ENCODE measurements at places on chromosomes 5 and 9.

- no peak for DNase-seq
These were observed 17.8 kb downstream of the MRPL36 start for GRCh38 chr5:1781726-1782384.

DNA sequence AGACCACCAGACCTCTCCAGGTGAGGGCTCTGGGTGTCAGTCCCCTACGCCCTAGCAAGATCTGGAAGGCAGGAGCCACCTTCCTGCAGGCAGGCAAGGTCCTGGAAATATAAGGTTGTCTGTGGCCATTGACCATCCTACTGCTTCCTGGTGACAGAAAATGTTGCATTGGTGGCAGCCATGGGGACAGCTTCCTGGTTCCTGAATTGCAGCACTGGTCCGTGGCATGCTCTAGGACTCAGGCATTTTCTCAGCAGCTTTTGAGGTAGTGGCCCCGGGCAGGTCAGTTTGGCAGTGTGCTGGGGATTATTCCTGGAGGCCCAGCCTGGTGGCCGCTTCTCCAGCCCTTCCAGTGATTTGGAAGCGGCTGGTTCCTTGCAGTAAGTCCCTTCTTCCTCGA, 36.6 kb upstream of the KCNMB1 start:
- DNase-seq, result no peak

DNA sequence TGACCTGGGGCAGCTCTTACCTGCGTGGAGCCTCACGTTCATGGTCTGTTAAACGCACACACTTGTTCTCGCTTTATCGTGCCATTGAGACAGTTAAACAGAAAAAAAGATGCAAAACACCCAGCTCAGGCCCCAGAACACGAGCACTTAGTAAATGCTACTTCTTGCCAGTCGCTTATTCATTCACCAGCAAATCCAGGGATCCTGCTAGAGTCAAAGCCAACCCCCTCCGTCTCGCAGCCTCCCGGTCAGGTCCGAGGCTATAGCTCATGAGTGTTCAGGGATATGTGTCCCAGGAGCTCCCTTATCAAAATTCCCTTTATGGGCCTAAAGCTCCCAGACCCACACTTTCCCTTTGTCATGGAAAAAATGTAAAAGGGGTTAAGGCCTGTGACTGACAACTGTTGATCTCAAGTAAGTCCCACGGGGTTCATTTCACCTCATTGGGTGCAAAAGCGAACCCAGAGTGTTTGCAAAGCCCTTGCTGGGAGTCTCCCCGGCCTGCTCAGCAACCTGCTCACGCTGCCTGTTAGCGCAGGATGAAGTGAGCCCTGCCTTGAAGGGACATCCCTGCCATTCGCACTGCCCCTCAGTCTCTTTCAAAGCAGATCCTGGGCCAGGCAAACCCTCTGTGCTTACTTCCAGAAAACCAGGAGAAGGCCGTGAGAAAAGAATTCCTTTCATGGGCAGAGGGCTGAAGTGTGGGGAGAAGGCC, 40.7 kb downstream of the HRH2 start:
- no peak for DNase-seq

DNA sequence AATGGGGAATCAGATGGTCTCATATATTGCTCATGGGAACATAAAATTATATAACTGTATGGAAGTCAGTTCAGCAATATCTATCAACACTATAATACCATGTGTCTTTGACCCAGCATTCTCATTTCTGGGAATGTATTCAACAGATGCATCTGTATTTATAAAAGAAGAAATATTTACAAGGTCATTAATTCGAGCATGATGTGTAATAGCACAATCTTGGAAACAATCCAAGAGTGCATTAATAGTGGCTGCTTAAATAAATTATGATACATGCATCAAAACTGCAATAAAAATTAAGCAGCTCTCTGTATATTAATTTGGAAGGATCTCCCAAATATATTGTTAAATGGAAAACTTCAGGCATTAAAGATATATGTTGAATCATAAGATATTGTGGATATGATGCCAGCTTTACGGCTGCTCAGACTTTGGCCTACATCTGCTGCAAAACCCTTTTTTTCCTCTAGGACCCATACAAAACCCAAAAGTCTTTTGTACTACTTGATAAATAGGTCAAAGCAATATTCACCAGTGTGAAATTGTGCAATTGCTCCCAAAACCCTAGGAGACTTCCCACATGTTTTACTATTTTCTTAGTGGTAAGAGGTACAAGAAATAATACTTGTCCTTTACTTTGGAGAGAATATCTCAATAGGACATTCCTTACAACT, 45.3 kb upstream of the ISOC1 start:
- DNase-seq, result no peak

DNA sequence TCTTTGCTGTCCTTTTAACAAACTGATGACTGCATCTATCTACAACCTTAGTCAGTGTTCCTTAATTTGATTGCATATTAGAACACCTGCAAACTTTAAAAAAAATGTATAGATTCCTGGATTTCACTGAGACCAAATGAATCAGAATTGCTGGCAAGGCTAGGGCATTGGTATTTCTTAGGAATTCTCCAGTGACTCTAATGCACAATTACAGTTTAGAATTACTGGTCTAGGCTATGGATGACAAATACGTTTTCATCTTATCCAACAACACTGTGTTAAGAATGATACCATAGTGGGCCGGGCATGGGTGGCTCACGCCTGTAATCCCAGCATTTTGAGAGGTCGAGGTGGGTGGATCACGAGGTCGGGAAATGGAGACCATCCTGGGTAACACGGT, 545.9 kb upstream of the RIOK2 start:
- DNase-seq, result no peak

DNA sequence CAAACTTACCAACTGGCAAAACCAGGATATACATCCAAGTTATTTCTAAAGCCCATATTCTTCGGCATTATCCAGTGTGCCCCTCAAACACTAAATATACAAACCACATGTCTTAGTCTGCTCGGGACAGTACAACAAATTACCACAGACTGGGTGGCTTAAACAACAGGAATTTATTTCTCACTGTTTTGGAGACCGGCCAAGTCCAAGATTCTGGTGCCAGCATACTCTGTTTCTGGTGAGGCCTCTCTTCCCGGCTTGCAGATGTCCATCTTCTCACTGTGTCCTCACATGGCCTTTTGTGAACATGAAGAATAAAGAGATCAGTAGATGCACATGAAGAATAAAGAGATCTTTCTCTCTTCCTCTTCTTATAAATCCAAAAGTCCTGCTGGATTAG, 12.9 kb upstream of the SLCO6A1 start:
- DNase-seq, result no peak

DNA sequence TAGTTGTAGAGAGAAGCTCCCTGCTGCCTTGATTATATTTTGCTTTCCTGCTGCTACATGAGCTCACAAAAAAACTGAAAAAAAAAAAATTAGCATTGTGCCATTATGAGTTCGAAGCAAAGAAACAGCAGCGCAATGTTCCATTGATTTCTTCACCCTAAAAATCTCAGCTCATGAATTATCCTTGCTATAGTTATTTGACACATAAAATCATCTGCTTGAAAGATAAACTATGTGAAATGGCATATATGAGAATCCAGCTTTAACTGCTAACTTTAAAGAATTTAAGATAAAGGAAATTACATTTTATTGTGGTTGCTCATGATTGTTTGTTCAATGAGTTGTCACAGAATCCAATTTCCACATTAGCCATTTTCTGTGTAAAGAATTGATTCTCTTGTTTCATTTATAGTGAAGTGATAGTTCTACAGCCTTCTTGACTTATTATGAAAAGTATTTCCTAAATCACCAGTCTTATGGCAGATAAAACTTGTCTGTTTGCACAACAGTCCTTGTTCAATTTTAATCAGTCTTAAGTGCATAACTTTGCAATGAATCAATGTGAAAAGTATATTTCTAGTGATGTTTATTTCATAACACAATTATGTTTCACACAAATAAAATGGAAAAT, 1275.0 kb upstream of the CDH9 start:
- no peak for DNase-seq

GRCh38 chr5:52269401-52269800, 518.3 kb upstream of the ITGA1 start:
- peak; percentile 48 for DNase-seq

GRCh38 chr5:67897980-67898379, 317.6 kb upstream of the PIK3R1 start:
- DNase-seq, result no peak

DNA sequence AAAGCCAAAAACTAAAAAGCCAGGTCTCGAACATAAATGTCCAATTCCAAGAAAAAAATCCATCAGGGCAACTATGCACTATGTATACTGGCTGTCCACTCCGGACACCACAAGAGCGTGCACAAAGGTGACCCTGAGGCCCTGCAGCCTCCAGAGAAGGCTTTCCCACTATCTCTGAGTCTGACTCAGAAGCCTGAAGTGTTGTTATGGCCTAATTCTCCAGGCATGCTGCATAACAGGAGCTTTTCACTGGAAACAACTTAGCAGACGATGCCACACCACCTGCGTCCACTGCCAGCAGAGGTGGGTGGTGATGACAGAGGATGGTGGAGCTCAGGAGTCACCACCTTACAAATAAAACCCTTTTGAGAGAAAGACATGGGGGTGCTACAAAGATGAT, 63.7 kb downstream of the HABP4 start:
- no peak for DNase-seq

DNA sequence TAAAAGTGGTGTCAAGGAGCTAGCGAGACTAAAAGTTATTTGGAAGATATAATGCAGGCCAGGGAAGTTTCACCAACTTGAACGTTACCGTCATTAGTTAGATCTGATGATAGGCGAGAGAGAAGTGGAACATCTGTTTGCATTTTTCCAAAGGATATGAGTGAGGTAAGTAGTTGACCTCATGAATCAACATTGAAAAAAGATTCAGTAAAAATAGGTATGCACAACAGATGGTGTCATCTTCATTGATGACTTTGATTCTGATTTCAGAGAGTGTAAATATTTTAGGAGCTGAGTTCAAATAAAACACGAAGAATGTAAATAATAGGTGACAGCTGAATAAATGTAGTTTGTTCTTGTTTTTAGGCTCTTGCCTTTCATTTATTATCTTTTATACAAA, 998.9 kb upstream of the CDH6 start:
- no peak for DNase-seq

- no peak for DNase-seq
These were observed 166.0 kb downstream of the COL23A1 start for GRCh38 chr5:178423901-178424809.

DNA sequence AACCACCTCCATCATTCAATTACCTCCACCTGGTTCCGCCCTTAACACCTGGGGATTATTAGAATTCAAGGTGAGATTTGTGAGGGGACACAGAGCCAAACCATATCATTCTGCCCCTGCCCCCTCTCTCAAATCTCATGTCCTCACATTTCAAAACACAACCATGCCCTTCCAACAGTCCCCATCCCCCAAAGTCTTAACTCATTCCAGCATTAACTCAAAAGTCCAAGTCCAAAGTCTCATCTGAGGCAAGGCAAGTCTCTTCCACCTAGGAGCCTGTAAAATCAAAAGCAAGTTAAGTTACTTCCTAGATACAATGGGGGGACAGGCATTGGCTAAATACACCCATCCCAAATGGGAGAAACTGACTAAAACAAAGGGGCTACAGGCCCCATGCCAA, 18.8 kb downstream of the PSIP1 start:
- DNase-seq, result no peak

- DNase-seq, result peak; percentile 8
These were observed 816 bp downstream of the RBM18 start for GRCh38 chr9:122263699-122264349.

GRCh38 chr9:115513148-115513547, 395.2 kb upstream of the TNC start:
- no peak for DNase-seq

GRCh38 chr9:109560470-109561132, 62.5 kb upstream of the PTPN3 start:
- DNase-seq, result no peak

- no peak for DNase-seq
These were observed 53.6 kb upstream of the NR3C1 start for GRCh38 chr5:143456952-143457547.

- no peak for DNase-seq
These were observed 8.6 kb downstream of the GPR151 start for GRCh38 chr5:146507428-146507827.

GRCh38 chr9:106893088-106893487, 30.1 kb downstream of the ZNF462 start:
- DNase-seq, result no peak

- no peak for DNase-seq
These were observed 14.1 kb downstream of the SEMA4D start for GRCh38 chr9:89483592-89484474.

DNA sequence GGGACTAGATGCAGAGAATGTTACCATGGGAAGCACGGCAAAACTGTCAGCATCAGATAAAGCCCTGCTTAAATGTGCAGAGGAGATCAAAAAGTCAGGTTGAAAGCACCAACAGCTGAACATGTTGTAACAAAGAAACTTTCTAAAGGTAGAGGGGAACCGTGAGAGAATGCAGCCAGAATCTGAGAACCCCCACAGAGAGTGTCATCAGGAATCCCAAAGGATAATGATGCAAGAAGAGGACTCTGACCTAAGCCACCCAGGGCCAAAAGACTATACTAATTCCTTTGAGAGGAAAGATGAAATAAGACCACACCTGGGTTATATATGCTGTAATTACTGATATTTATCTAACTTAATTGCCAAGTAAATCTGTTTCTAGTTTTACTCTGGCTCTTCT, 116.6 kb downstream of the PCSK1 start:
- no peak for DNase-seq

- no peak for DNase-seq
These were observed 2.4 kb downstream of the FCN1 start for GRCh38 chr9:134915046-134915985.

DNA sequence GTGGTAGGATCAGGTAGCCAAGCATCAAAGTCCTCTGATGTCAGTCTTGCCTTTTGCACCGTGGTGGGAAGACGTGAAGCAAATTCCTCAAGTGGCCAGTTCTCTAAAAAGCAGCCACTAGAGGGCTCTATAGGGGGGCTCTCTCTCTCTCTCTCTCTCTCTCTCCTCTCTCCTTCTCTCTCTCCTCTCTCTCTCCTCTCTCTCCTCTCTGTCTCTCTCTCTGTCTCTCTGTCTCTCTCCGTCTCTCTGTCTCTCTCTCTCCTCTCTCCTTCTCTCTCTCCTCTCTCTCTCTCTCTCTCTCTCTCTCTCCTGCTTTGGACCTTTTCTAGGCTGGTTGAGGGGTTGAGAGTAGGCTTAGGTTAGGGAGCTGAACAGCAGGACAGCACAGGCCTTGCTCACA, 13.9 kb upstream of the OSMR start:
- no peak for DNase-seq

DNA sequence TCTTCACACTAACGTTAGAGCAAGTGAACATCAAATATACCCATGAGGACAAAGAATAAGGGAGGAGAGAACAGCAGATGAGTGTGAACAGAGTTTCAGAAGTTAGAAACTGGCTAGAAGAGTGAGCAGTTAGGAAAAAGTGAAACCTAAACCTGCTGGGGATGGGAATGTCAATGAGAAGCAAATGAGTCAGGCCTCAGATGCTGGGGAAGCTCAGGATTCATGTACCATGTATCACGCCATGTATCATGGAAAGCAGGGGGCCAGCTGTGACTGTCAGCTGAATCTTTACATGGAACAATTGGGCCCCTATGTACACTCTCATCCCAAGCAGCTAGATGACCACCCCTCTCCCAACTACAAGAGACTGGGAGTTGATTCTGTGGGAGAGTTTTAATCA, 16.2 kb downstream of the GDF9 start:
- DNase-seq, result no peak
